ENCODE measurements at places on chromosomes 7 and 10.

DNA sequence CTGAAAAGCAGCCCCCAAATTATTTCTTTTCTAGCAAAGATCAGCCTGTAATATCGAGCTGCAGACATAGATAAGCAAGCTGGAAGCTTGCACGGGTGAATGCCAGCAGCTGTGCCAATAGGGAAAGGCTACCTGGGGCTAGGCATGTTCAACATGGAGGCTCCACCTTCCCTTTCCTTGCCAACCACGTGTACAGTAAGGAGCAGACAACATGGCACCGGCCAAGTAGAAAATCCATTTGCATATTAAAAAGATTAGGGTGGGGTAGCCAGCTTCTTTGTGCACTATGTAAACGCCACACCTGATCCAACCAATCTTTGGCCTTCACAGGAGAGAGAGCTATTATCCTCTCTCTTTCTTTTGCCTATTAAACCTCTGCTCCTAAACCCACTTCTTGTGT is 56.7 kb upstream of the SEPHS1 start:
- DNase-seq = no peak

- no peak for DNase-seq
Measured at GRCh38 chr10:121683816-121684215, 85.6 kb upstream of the FGFR2 start.

DNA sequence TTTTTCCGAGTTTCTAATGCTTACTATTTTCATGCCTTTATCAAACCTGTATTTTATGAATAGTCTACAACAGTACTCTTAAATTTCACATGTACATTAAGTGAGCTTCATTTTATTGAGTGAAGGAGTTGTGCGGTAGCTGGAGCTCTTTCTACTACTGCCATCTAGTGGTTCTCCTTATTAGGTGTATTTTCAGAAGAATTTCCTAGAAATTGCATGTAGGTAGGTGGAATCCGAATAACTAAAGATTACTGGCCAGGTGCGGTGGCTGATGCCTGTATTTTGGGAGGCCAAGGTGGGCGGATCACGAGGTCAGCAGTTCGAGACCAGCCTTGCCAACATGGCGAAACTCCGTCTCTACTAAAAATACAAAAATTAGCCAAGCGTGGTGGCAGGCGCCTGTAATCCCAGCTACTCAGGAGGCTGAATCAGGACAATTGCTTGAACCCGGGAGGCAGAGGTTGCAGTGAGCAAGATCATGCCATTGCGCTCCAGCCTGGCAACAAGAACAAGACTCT is 38.3 kb downstream of the LRRC72 start:
- DNase-seq = peak; percentile 46

DNA sequence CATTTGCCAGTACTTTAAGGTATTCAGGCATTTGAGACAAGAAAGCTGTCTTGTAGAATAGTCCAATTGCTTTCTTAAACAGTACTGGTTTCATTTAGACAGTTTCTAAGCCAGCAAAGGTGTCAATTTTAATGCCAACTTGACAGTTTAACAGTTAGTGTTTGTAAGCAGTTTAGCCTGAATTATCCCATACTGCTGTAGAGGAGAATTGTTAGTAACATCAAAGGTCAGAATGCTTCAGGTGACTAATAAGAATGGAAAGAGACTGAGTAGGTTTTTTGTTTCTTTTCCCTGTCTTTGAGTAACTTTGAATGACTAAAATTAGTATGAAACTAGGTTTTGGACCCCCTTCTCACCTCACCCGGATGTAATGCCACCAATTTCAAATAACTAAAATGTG is 29.5 kb upstream of the VDAC2 start:
- DNase-seq = no peak

- DNase-seq = no peak
Measured at GRCh38 chr10:119706521-119707278, 19.1 kb upstream of the INPP5F start.

DNA sequence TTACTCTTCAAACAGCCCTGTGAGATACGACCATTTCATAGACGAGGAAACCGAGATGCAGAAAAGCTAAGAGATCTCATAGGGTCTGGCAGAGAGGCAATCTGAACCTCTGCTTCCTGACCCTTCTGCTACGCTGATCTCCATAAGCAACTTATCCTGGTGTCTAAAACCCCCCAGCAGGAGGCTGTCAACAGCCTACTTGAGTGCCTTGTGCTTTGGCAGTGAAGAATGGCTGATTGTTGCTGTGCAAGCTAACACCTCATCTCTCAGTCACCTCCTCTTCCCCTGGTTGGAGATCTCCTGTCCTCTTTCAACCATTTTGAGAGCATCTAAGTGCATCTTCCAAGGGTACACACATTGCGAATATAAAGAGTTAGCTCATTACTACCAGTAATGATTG is 86.2 kb downstream of the AOAH start:
- DNase-seq = no peak

DNA sequence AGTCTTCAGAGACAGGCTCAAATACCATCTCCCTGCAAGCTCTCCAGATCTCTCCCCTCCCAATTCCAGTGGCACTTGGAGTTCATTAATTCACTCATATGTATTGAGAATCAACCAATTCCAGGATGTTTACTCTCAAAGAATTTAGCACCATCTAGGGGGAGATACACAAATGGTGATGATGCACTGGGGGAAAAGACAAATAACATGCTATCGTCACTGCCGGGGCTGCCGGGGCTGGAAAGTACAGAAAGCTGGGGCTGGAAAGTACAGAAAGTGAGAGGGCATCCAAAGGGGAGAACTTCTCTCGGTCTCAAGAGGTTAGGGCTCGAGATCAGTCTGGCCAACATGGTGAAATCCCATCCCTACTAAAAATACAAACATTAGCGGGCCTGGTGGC is 118.7 kb downstream of the MKX start:
- peak; percentile 20 for DNase-seq

DNA sequence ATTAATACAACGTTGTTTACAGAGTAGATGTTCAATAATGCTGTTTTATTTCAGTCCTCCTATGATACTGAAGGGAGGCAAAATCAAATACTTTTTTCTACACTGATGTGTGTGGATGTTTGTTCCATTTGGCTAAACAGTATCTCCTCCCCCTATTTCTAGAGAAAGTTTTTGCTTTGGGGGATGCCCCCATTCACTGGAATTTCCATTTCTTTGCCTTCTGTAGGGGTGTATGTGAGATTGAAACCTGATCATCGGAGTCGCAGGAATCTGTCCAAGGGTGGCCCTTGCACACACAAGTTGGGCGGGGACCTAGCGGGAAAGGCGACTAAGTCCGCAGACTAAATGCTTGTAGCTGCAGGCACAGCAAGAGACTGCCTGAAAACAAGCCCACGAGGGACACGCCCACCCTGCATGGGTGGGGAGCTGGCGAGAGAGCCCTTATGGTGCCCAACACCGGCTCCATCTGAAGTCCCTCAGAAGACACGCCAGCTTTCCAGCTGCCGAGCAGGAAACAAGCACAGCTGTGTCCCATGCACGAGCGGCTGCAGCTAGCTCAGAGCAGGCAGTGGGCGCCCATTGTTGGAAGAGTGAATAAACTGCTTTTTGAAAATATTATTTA is 58.0 kb downstream of the ESYT2 start:
- DNase-seq = no peak

DNA sequence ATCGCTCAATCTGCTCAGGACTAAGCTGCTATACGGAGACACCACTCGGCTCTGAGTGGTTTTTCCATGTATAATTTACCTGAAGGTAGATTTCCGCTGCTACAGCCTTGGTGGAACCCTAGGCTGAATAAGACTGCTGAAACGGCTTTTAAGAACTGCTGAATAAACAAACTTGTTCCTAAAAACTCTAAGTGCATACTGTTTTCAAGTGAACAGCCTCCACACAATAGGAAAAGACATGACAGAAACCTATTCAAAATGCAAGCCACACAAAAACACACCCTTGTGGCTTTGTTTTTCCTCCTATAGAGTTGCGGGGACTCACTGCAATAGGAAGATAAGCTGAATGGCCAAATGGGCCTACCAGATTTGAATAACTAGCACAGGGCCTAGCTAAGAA is 117.2 kb downstream of the UBE2H start:
- no peak for DNase-seq

Data from fibroblast of skin of right biceps (primary cell).